ENCODE measurements at places on chromosomes 2 and 18.

DNA sequence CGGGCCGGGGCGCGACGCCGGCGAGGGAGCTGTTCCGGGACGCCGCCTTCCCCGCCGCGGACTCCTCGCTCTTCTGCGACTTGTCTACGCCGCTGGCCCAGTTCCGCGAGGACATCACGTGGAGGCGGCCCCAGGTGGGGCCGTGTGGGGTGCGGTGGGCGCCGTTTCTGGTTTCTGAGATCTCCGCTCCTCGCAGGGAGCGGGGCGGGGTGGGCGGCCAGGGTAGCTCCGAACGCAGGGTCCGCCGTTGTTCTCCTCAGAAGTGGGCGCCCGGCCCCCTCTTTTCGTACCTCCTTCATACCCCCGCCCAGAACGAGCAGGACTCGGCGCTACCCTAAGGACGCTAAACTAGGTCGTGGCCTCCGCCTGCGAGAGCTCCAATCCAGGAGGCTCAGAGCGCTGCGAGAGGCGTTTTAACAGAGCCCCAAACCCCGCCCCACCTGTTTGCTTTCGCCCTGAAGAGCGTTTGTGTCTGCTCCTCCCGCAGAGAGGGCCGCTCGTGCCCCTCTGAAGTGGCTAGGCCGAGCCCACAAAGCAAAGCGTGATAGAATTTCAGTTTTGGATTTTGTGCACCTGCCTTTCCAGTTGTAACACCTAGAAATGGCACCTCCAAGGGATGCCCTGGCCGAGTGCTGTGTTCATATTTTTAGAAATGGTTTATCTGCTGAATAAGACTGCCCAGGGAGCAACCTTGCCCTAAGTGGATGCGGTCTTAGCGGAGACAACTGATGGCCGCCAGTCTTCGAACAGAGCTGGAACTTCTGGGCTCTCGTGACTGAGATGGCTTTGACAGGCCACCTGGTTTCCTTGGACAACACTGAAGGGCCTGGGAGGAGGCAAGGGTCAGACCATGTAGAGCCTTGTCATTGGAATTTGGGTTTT lies 626 bp downstream of the CAPN10 start:
- peak; percentile 54 for DNase-seq

GRCh38 chr18:73352546-73352945 lies 484.8 kb upstream of the NETO1 start:
- no peak for DNase-seq

DNA sequence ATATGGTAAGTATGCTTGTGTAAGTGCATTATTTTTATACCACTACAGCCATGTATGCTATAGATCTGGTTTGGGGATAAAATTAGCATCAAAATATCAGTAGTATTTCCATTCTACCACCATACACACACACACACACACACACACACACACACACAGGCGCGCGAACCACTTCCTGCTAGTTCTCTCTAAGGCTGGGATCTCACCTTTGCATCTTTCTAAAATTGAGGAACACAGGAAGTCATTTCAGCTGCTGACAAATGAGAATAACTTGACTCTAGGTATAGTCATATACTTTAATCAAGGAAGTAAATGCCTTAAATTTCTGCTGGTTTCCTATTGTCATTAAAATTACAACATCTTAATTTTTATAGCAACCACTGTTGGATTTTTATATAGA lies 72.5 kb downstream of the RBM43 start:
- DNase-seq = no peak

GRCh38 chr2:67579806-67580205 lies 182.7 kb downstream of the ETAA1 start:
- DNase-seq = no peak

DNA sequence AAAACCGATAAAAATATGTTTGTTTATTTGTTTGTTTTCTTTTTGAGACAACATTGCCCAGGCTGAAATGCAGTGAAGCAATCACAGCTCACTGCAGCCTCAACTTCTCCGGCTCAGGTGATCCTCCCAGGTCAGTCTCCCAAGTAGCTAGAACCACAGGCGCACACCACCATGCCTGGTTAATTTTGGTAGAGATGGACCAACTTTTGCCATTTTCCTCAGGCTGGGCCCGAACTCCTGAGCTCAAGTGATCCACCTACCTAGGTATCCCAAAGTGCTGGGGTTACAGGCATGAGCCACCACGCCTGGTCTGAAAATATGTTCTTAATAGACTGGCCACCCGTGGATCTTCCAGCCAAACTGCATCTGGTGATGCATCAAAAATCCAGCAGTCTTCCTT lies 1482.7 kb upstream of the NXPH2 start:
- no peak for DNase-seq

DNA sequence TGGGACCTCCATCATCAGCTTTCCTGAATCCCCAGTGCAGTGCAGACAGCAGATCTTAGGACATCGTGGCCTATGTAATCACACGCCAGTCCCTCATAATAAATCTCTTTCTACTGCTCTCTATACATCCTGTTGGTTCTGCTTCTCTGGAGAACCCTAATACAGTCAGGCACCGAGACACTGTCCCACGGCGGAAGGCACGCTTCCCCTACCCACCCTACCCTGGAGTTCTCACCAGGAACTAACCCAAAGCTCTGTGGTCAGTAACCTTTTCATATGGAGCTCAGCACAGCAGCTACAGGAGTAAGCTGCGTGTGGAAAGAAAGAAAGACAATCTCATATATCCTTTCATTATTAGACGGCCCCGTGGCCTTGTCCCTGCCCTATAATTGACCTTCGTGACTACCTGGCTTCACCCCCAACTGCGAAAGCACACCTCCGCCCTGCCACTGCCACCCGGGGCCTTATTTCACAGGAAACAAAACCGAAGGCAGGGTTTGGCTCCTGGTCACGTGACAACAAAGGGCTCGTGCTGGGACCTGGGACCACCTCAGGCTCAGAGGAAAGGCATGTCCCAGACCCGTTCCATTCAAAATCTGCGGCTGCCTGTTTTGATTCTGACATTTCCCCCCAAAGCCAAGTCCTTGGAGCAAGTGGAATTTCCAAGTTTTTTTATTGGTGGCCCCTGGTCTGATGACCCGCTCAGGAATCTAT lies 99.7 kb upstream of the ODC1 start:
- DNase-seq = no peak

DNA sequence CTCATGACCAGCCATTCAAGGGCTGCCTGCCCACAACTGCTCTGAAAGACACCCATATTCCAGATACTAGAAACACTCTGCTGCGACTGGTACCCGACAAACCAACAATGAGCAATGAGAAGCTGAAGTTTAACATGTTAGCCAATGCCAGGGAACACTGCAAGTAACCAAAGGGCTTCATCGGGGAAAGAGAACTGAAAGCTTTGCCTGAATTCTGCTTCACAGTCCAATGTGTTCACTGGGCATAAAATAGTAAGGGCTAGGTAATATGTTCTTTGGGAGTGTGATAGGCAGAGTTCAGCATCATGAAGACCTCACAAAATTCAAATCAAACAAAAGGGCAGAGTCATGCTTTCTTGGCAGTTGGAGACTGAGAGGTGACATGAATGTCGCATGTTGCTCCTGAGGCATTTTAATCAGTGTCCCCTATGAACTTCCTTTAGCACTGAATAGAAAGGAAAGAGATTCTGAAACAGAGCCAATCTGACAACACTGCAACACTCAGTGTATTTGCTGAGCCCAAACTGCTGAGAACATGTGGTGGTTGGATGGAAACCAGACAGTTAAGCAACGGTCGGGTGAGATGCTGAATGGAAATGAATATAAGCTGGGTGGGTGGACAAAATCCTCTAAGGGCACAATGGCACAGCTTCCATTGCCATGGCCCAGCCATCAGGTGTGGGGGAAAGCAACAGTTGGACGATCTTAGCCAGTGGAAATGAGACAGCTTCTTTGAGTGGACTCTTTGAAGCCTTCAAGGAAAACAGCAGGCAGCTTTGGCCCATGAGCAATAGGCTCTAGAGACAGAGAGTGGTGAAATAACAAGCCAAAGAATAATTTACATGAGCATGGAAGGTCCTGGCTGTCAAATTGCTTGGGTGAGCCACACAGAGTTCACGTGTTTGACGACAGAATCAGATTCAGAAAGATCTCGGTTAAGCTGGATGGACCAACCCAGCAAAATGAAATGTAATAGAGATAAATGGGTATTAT lies 277.5 kb downstream of the AFF3 start:
- no peak for DNase-seq

GRCh38 chr2:226969417-226970080 lies 133.7 kb downstream of the RHBDD1 start:
- DNase-seq = no peak

DNA sequence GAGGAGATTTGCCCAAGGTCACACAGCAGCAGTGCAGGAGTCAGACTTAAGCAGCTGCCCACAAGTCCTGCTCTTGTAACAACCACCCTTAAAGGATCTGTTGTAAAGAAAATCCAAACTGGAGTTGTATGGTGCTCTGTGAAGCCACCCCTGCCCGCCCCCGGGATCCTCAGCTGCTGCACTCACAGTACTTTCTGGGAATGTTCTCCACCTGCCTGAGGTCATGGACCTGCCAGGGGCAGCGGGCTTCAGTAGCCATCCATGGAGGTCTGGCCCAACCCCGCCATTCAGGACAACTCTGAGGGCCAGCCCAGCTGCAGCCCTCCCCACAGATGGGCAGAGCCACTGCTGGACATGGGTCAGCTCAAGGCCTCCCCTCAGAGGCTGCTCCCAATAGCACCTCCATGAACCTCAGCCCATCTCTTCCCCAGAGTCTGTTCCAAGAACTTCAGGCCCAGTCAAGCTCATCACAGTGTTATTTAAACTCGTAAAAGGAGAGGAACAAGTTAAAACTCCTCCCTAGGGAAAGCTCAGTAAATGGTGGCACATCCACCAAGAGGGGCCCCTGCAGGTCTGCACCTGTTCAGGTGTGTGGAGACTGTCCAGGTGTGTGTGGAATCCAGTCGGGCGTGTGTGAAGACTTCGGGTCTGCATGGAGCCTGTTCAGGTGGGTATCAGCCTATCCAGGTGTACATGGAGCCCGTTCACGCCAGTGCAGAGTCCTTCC lies 39.4 kb upstream of the GPC1 start:
- DNase-seq = no peak

- no peak for DNase-seq
Measured at GRCh38 chr2:86333378-86333777, 4.0 kb downstream of the REEP1 start.

DNA sequence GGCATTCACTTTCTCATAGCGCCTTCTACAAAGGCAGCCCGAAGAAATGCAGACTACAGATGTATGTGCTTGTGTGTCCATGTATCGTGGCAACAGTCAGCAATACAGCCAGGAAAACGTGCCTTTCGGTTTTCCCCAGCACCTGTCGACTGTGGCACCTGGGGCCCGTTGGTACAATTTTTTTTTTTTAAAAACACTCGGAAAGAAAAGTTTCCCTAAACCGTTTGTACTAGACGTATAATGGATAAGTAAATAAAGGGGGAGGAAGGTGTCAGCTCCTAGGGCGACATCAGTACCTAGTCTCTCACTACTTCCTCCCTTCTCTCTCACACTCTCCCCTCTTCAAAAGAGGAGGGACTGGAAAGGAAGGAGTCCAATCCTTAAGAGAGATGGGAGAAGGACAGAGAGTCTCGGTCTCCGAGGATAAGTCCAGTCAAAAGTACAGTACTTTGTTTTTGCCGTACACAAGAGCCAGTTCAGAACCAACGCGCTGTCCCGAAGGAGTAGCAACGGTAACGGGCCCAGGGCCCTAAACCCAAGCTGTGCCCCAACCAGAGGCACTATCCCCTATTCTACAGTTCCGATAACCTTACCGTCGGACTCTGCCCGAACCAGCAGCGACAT lies 759 bp downstream of the PPP4R3B start:
- peak; percentile 66 for DNase-seq

DNA sequence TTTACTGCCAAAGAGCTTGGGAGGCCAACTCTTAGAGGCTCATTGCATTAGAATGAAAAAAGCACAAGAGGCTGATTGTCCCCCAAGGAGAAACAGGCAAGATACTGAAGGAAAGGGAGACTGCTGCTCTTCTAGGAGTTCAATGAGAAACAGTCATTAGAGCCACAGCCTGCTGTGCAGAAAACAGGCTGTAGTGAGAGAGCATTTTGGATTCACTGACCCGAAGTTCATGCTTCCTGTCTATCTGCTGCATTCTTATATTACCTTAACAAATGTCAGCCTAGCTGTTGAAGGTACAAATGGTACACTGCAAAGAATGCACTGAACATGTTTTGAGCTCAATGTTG lies 423.3 kb downstream of the SETBP1 start:
- no peak for DNase-seq

DNA sequence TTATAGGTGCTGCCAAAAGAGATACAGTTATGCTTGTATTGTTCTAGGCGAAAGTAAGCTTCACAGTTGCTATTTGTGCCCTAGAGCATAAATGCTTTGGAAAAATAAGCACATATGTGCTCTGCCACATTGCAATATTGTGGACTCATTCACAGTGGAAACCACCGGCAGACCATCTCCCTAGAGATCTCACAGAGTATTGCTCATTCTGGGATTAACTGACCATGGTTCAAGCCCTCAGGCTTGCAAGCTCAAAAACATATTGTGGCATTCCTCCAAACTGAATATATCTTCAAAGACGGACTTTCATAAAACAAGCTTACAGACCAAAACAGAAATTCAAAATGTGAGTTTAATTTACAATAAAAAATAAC lies 158.2 kb upstream of the CCDC150 start:
- DNase-seq = peak; percentile 35

- DNase-seq = peak; percentile 99
Measured at GRCh38 chr2:64831134-64831976, 157.8 kb upstream of the SLC1A4 start.

DNA sequence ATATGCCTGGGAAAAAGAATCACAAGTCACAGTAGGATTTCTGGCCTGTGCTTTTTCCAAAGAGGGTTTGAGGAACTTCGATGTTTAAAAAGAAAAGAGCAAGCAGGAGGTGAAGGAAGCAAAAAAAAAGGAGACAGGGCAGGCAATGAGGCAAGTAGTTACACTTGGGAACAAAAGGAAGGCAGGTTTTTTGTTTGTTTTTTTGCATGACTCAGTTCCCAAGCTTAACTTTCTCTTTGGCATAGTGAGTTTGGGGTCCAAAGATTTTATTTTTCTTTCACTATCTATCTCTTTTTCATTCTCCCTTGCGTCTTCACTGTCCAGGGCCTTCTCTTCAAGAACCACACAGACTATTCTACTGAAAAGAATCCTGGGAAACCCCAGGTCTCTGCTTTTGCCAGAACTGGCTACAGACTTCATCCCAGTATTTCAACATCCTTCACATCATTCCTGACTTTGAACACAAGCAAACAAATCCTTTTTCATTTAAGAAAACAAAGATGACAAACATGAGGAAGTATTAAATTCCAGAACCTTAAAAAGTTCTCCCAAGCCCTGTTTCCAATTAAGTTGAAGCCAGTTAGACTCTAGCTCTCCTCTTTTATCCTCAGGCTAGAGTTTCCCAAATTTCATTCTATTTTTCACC lies 210.7 kb upstream of the RND3 start:
- DNase-seq = peak; percentile 43

DNA sequence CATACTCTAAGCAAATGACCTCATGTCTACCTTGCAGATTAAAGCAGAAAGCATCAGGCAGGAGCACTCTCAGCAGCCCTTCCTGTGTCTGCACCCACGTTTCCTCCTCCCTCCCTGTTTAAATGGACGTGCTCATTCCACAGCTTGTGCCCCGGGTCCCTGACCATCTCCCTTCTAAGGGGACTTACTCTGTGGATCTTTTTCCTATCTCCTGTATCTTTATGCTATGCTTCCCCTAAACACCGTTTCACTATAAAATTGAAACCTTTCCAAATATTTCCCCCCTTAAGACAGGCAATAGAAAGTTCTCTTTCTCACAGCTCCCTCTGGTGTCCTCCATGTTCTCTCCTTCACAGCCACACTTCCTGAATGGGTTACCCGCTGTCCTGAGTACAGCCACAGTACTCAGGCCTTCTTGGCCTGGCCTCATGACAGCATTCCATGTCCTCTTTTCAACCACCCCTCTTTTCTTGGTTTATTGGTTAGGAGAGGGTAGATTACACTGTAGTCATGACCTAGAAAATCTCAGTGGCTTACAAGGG lies 41.1 kb downstream of the TMEM185B start:
- no peak for DNase-seq

GRCh38 chr18:35141567-35142274 lies 99.1 kb upstream of the ZNF397 start:
- no peak for DNase-seq

Measured in epithelial cell of esophagus (primary cell).